ENCODE measurements at places on chromosomes 2 and 18. TPM values are rescaled to one million over a fixed set of nuclear protein-coding genes. Genes with fewer than 3 reads are reported as not detected.

Gene ATOH8
- total RNA-seq = not detected

Gene SLC20A1
- total RNA-seq = 209 TPM

Gene SOCS6
- 18.7 TPM for total RNA-seq

Gene ALPP
- not detected for total RNA-seq

Gene ITGB6
- 113 TPM for total RNA-seq

- no peak for DNase-seq
These were observed 1113.1 kb upstream of the NRXN1 start for GRCh38 chr2:52145005-52145404.

- DNase-seq = peak; percentile 18
These were observed 407.1 kb downstream of the SLC4A3 start for GRCh38 chr2:220034426-220035130.

GRCh38 chr2:146523196-146523595, 1321.6 kb upstream of the ACVR2A start:
- no peak for DNase-seq

DNA sequence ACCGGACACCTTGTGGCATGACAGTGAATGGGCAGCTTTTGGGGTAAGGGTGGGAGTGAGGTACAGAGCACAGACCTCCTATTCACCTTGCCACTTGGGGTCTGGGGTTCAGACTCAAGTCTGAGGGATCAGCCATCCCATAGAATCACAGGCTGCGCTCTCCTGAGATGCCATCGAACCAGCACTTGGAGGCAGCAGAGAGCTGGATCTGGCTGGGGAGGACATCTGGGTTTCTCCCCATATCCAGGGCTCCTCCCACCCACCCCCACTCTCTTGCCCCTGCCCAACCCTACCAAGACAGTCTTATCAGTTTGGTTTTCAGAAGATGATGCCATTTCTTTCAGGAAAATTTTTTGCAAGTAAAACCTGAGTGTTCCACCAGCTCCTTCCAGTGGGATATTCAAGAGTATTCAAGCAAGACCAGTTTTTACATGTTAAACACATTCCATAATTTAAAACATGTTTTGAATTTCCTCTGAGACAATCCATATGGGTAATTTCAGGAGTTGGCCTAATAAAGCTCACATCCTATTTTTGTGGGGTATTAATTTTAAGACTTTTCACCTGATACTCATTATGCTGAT, 29.2 kb upstream of the TEX44 start:
- no peak for DNase-seq

- no peak for DNase-seq
These were observed 87.3 kb upstream of the B3GNT7 start for GRCh38 chr2:231308219-231308618.

- DNase-seq = no peak
These were observed 2.2 kb downstream of the NEDD4L start for GRCh38 chr18:58046093-58046793.

DNA sequence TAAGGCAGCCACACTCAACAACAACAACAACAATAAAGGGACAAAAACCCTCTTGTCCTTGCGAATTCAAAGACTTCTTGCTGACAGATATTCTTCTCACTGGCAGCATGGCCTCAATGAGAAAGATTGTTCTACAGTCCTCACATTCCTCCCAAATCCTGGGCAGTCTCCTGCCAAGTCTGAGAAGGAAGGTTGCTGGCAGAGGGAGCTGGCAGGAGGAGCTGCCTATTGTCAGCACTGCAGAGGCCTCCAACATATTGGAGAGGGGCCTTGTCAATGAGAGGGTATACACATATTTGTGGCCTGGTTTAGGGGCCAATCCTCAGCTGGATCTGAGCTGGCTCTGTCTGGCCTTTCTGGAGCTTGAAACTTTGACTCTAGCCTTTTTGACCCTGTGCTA, 63.5 kb downstream of the LAMA3 start:
- no peak for DNase-seq

Measured in foreskin keratinocyte (primary cell).